ENCODE measurements at places on chromosomes 7 and 10.

GRCh38 chr7:70177166-70177565, 578.9 kb downstream of the AUTS2 start:
- DNase-seq: no peak

DNA sequence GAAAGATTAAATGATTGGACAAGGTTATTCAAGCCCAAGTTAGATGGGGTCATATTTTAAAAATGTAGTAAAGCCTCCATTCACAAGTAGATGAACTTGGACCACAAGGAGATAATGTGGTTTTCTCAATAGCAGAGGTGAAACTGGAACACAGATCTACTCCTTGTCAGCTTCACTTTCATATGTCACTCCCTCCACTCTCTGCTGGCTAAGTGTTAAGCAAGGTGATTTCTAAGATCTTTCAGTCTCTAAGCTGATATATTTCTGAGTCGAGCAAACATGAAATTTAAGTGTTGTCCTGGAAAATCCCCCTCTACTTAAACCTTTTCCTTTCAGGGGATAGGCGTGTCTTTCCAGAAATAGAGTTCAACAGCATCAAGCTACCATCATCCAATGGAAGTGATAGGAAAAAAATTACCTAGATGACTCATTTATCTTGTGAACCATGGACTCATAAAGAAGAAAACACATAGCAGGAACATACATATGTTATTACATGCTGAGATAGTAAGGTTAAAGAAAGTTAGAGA, 275.0 kb downstream of the PTEN start:
- DNase-seq: no peak

GRCh38 chr7:44114586-44115310, 8.6 kb downstream of the POLD2 start:
- no peak for DNase-seq

DNA sequence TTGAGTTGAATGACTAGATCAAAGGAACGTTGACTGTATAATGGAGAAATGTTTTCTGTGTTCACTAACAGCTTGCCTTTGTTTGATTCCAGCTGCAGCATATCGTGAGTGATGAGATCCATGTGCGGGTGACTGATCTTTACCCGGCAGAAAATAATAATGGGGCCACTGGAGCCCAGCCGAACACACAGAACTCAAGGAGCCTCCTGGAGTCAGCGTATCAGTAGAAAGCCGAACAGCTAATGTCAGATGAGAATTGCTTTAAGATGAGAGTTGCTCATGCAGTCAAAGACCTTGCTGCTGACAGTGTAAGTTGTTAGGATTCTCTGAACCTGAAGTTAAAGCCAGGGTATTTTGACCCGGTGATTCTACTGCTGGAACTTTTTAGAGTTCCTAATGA, 34.3 kb upstream of the MTPAP start:
- DNase-seq: no peak

GRCh38 chr10:4183761-4184261, 398.8 kb upstream of the KLF6 start:
- DNase-seq: no peak

GRCh38 chr7:34354899-34355298, 303.1 kb upstream of the NPSR1 start:
- DNase-seq: no peak
